GM12864 (cell line): ENCODE measurements at places on chromosomes 1 and 21.

DNA sequence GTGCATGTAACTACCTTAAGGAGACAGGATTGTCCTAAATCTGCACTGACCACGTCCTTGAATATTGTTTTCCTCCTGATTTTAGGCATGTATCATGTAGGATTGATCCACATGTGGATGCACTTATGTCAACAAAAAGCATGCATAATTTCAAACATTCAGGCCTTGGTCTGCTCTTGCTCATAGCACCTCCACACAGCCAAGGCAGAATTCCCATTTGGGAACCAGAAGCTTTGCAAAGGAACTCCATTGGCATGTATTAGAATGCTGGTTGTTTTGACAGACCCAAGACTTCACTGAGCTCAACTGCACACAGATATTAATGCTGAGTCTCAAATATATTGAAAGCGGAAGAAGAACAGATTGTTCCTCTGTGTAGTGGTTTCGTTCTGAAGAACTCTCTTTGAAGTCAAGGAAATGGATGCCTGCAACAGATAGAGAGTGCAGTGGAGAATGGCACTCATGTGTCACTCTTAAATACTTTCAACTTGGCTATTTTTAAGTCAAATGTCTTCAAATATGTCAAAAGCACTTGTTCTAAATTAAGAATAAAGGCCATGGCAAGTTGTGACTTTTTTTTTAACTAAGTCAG, 387.6 kb downstream of the LTN1 start:
- peak; percentile 19 for DNase-seq

- no peak for DNase-seq
Observed at GRCh38 chr1:92465256-92465647, 21.5 kb downstream of the GFI1 start.

GRCh38 chr1:229704157-229704556, 78.1 kb downstream of the URB2 start:
- DNase-seq: no peak

- no peak for DNase-seq
Observed at GRCh38 chr1:60415696-60416095, 342.1 kb upstream of the C1orf87 start.

DNA sequence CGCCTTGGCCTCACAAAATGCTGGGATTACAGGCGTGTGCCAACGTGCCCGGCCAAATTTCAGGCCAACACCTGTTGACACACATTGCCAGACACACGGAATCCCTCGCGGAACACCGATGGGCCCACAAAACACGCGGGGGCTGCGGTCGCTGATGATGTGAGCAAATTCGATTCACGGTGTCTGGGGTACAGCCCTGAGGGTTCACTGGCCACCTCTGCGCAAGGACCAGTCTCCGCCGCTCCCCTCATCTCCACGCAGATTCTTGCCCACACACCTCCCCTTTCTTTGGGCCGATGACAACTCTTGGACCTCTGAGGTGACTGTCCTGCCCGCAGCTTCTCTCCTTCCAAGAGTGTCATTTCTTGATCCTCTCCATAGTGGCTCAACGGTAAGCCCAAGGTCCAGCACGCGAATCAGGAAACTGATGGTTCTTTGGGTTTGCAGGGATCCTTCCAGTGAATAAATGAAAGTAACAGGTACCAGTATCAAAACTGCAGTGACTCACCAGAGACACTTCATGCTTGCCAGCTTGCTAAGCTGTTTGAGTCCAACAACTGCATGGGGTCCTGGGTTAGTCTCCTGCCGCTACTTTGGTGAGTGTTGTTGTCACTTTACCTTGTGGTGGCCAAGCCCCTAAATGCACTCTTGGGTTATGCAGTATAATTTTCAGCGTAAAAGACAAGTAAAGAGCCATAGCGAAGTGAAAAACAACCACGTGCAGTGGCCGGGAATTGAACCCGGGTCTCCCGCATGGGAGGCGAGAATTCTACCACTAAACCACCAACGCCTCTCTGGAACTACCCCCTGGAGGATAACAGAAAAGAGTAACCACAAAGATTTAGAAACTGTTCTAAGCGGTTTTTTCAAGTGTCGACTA, 11.0 kb upstream of the RNU1-3 start:
- DNase-seq: peak; percentile 42
